Gastroesophageal sphincter (tissue), 4 donors: ENCODE measurements at places on chromosomes 6 and 20.
A peak's percentile ranks its signal among the peaks of the same experiment; 100 is the strongest.

- no peak for ATAC-seq
Observed at GRCh38 chr6:163782436-163783003, 368.0 kb downstream of the QKI start.

DNA sequence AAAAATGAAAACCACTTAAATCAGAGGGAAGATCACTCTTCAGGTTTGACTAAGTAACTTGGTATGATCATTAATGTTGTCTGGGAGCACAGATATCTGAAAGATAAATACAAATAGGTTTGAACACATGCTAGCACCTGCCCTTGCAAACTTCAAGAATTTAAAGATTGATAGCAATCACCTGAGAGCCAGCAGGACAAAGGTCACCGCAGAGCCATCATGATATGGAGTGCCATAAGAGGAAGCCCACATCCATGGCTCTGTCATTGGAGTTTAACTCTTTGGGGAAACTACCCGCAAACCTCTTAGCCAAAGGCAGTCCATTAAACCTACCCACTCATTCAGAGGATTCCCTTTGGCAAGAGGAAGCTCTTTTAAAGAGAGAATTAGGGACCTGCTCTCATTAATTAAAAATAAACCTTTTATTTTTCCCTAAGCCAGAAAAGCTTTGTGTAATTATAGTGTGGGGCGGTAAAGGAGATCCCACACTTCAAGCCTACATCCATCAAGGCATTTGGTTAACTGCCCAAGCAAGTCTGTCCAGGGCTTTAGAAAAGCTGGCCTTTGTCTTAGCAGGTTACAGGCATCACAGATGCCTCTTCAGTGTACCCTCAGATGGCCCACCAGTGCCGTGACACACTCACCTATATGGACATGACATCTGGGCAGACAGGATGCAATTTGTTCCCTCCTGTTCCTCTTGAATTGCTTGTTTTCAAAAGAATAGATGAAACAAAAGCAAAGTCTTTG, 73.0 kb downstream of the SASH1 start:
- no peak for ATAC-seq

DNA sequence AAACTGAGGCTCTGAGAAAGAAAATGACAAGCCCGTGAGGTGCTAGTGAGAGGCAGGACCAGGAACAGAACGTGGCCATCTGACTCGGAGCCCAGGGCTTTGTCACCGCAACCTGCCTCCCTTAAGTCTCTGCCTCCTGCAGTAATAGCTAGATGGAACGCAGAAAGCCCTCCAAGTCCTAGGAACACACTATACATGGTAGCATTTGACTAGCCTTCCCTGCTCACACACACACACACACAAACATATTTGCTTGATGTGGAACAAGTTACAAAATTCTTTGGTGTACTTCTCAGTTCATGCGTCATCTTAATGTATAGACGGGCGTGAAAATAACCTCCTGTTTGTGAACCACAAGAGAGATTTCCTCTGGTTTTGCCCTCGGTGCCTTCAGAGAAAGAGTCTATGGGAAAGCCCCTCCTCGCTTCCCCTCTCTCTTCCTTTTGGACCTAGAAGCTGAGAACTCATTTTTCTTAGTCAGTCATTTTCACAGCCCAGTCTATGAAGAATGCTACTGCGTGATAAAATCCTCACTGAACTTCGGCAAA, 38.8 kb downstream of the C6orf52 start:
- ATAC-seq: no peak

DNA sequence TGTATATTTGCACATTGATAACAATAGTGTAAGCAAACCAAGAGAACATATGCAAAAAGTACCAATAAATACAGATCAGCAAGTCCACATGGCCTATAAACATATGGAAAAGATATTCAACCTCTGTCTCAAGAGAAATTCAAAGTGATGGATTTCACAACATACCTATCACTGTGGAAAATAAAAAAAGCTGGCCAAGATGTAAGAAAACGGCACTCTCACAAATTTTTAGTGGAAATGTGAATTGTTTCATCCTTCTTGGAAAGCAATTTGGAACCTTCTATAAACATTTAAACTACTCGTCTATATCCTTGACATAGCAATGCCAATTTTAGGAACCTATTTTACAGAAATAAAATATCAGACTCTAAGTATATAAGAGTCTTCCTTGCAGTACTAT, 559.8 kb downstream of the QKI start:
- no peak for ATAC-seq

GRCh38 chr6:156954816-156955215, 177.6 kb downstream of the ARID1B start:
- no peak for ATAC-seq

GRCh38 chr6:129370268-129370916, 339.6 kb downstream of the ARHGAP18 start:
- no peak for ATAC-seq

DNA sequence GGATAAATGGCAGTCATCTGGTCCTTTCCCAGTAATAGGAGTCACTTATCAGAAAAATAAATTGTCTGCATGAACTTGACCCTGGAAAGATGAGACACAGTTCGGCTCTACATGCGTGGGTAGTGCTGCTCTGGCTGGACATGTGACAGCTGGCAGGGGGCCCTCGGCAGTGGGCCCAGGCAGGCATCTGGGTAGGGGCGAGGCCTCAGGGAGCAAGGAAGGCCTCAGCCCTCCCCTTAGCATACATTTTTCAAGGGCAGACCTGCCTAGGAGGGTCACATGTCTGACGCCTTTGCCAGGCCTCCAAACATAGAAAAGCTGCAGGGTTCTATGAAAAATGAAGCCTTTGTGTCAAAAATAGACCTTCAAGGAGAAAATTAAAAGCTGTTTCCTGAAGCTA, 12.8 kb upstream of the ILRUN start:
- peak; percentile 88 for ATAC-seq

DNA sequence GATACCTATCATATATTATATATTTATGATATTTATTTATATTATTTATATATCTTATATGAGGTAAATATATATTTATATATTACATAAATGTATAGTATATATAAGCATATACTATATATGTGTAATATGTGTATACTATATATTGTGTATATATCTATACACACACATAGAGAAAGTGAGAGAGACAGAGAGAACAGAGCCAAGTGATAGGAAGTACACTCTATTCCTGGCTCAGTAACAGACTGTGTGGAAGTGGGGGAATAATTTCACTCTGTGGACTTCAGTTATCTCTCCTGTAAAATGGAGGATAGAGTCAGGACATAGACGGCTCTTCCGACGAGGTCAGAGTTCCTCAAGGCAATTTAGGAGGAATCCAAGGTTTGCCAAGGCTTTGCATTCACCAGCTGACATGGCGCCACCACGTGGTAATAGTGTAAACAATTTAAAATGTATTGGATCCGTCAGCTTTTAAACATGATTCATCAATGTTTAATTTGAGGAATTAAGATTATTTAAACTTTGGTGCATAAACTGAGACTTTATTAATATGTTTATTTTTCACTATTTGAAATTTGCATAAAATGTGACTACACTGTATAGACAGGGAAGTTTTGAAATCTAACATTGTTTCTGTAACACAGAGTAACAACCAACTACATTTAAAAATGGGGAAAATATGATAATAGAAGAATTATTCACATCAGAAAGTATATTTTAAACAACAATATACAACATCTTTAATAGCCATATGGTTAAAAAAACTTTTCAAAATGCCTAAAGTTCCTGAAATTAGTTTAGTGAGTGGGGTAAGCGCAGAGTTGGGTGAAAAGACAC, 75.4 kb upstream of the TMEM244 start:
- ATAC-seq: no peak

DNA sequence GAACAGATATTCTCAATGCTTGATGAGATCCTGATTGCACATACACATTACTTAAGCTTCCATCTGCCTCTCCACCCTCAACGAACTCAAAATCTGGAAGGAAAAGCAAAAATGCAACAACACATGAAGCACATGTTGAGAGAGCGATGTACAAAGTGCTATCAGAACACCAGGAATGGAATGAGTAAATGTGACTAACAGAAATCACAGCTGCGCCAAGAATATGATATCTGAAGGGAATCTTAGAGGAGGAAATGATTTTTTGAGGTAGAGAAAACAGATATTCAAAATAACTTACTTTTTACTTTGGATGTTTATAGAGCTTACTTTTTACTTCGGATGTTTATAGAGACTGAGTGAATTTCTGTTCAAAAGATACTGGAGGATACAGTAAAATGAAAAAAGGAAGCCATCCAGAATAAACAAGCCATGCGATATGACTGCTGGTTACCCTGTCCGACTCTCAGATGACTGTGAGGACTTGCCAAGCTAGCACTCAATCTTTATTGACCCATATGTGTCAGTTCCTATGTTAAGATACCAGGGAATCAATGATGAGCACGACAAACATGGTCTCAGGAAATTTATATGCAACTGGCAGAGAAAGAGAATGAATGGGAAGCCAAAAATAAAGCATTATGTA, 102.0 kb downstream of the SMLR1 start:
- ATAC-seq: peak; percentile 24

DNA sequence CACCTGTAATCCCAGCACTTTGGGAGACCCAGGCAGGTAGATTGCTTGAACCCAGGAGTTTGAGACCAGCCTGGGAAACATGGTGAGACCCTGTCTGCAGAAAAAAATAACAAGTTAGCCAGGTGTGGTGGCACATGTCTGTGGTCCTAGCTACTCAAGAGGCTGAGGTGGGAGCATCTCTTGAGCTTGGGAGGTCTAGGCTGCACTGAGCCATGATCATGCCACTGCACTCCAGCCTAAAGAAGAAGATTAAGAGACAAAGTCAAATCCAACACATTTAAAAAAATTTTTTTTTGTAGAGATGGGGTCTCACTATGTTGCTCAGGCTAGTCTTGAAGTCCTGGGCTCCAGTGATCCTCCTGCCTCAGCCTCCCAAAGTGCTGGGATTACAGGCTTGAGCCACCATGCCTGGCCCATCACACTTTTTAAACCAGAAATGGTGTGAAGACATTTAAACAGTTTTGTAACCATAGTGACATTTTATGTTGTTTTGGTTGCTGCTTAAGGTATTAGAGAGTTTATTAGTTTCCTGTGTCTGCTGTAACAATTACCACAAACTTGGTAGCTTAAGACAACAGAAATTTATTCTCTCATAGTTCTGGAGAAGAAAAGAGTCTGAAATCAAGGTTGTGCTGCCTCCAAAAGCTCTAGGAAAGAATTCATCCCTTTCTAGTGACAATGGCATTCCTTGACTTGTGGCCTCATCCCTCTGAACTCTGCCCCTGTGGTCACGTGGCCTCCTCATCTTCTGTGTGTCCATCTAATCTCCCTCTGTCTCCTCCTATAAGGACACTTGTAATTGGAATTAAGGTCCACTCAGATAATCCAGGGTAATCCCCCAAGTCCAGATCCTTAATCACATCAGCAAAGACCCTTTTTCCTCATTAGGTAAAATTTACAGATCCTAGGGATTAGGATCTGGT, 104.6 kb upstream of the TNFAIP3 start:
- no peak for ATAC-seq
